COLO829 (cell line): ENCODE measurements at places on chromosomes 12 and 14.

DNA sequence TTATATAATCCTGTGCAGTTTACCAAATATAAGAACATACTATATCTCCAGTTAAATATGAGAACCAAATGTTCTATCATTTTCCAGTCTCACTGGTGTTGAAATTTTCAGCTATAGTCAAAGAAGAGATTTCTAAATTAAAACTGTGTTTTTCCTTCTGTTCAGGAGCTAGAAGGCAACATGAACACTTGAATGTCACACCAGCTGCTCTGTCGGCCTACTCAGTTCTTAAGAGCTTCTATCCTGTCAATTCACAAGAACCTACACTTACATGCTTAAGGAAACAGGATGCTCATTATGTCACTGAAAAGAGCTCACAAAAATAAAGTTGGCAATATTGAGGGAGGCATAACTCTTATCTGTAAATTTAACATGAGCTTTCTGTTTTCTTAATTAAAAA lies 43.1 kb downstream of the ATP2B1 start:
- DNase-seq, result no peak

DNA sequence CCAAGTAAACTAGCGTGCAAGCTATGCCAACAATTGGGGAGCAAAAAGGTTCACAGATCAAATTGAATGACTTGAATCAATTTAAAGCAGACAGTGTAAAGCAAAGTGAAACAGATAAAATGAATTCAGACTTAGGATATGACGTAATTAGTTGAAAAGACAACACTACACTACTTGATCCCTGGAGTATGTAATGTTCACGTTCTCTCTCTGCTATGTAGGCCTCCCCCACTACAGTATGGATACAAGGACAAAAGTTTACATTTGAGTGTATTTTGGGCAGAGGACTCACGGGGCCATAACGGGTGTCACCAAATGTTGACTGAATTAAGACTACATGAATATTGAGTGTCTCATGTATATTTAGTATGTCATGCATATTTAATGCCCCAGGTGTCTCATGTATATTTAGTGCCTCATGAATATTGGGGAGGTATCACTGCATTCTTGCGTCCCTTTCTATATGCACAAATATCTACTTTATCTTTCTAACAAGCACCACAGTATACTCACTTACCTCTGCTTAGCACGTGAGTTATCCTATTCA lies 44.5 kb downstream of the RERGL start:
- DNase-seq, result no peak

GRCh38 chr14:55936691-55937090 lies 181.5 kb upstream of the PELI2 start:
- no peak for DNase-seq

DNA sequence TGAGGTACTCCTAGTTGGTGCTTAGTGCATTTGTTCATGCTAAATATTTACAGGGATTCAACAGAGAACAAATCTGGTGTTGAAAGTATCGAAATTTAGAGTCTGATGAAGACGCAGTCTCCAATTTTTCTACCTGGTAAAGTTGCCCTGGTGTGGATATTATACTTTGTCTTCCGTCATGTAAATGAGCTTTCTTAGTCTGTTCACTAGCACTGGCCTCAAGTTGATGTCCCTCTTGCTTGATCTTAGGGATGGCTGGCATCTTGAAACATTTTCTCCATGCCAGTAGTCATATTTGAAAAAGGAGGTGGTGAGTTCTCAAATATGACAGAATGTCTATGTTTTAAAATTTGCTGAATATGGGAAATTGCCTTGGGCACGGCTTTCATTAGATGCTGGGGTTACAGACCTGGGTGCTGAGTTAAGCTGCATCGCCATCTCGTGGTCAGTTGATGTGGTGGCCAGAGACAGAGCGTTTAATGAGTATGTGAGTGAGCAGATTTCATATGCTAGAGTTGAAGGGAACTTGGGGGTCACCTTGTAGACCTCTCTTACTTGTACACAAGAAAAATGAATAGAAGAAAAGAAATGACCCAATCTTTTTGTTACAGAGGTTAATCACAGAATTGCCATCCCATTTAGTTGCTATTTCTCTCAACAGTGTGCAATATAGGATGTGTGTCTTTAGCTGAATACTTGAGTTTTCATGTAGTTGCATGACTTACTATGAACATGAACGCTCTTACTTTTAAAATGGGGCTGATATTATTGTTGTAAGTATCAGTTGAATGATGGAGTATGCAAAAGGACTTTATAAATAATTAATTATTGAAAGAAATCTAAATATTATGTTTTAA lies 172.8 kb upstream of the DCN start:
- DNase-seq, result peak; percentile 69

GRCh38 chr14:95254288-95254687 lies 65.4 kb downstream of the CLMN start:
- DNase-seq, result no peak

DNA sequence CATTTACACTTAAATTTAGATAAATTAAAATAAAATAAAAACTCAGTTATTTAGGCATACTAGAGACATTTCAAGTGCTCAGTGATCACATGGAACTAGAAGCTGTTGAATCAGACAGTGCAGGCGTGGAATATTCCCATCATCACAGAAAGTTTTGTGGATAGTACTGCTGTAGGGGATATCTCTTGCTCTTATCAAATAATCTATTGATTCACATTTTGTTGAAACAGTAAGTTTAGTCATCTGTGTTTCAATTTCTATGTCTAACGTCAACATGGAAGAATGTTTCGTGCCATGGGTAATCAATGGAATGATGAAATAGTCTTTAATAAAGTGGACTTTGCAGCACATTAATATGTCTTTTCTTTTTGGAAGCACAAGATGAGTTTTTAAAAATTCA lies 108.6 kb downstream of the PAH start:
- DNase-seq, result no peak

- no peak for DNase-seq
Measured at GRCh38 chr12:93679308-93679925, 2.2 kb downstream of the CRADD start.

DNA sequence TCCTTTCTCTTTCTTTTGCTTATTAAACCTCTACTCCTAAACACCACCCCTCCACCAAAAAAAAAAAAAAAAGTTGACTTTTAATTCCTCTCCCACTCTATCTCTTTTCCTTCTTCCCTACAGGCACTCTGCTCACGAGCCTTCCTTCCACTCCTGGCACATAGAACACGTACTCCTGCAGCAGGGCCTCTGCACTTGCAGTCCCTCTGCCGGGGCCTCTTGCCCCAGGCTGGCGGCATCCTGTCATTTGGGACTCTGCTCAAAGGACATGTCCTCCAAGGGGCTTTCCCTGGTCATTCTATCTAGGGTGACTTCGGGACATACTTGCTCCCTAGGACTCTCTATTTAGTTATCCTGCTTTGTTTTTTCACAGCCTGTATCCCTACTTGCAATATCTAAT lies 7.7 kb downstream of the FOS start:
- DNase-seq, result no peak

- no peak for DNase-seq
Measured at GRCh38 chr14:23469906-23470403, 452 bp downstream of the NGDN start.

DNA sequence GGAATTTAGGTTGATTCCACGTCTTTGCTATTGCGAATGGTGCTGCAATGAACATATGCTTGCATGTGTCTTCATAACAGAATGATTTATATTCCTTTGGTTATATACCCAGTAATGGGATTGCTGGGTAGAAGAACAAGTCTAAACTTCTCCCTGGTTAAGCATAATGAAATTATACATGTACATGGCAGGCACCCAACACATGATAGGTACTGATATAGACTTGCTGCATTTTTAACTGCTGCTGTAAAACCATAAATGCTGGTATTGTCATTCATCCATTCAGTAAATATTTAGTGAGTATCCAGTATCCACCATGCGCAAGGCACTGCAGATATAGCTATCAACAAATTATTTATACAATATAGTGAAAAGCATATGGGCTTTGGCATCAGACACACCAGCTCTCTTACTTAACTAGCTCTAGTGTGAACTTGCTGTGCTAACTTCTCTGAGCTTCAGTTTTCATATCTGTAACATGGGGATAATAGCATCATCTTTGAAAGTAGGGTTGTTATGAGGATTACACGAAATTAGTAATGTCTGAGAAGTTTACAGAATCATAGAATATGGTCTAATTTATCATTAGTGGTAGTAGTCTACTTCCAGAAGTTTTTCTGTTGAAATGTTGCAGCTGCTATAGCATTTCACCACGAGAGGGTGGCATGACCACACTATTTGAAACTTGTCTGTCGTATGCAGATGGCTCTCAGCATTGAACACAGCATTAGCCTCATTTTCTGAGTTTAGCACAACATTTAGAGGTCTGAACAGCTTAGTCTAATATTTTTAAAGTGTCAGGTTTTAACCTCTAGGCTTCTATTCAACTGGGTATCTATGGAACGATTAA lies 32.0 kb upstream of the SEL1L start:
- DNase-seq, result peak; percentile 60

- DNase-seq, result no peak
Measured at GRCh38 chr12:2877953-2878732, 1.1 kb downstream of the RHNO1 start.

DNA sequence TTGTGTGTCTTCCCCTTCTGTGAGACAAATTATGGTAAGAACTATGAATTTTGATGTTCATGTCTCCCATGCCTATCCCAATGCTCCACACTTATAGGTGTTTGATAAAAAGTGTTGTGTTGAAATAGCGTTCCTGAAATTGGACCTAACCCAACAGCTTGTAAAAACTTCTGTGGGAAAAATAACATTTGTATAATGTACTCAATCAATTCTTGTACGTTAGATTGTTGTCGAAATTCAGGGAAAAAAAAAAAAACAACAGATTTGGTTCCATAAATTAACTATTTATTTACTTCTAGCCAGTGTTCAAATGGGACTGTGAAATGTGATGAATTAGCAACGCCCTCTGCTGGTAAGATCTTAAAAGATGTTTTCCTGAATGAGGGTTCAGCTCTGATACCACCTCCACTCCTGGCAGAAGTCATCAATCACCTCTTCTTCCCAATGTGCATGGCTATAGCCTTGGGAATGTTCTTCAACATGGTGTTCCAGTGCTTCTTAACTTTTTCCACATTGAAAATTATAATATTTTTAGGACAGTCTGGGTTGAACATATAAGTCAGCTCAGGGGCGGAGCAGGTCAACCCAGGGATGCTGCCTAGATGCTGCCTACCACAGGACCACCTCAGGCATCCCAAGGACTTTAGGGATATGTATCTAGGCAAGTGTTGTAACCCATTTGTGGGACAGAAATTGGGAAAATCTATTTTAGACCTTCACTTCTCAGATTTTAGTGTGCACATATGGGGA lies 170.6 kb downstream of the OTOGL start:
- DNase-seq, result no peak

DNA sequence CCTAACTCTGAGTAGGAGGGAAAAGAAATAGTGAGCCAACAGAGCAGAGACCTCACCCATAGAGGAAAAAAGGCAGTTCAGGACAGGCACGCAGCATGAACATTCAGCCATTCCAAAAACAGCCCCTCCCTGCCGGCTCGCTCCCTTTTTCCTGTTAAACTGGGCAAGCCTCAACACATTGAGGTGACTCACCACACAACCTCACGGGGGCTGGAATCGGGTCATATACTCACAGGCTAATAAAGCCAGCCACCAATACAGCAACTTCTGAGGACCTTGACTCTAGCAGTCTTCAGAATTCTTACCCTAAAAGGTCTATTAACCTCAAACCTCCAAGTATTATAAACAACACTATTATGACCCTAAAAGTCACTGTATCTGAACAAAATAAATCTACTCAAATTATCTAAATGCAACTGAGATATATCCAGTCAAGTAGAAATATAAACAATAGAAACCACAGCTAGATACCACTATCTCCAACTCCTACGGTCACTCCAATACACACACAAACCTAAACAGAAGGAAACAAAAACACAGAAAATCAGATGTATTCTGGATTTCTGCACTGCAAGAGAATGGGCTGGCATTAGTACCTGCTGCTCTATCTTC lies 6.3 kb downstream of the YBX3 start:
- DNase-seq, result peak; percentile 50

DNA sequence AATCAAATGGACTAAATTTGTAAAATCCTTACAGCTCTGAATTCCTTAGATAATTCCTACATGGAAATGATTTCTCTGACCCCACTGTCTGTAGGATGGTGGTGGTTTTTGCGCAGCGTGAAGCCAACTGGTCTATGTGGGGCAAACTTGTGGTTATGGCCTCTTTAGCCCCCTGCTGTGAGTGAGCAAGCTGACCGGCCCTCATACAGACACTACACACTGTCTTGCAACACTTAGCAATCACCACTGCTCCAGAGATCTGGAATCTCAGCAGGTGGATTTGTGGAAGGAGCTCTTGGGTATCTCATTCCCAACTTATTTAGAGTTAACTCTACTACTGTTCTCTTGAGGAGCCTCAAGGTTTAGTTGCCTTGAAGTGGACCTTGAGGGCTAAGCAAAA lies 70.2 kb downstream of the SCN8A start:
- DNase-seq, result no peak

DNA sequence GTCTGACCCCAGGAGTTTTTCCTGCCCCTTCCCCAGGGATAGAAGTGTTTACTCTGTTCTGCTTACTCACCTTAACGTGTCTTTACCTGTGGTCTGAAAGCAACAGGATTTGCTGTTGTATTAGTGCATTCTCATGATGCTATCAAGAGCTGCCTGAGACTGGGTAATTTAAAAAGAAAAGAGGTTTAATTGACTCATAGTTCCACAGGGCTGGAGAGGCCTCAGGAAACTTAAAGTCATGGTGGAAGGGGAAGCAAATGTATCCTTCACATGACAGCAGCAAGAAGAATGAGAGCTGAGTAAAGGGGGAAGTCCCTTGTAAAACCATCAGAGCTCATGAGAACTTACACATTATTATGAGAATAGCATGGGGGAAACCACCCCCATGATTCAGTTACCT lies 240.4 kb downstream of the SNAPC1 start:
- DNase-seq, result no peak

- DNase-seq, result peak; percentile 12
Measured at GRCh38 chr12:102376181-102376747, 104.1 kb downstream of the IGF1 start.

DNA sequence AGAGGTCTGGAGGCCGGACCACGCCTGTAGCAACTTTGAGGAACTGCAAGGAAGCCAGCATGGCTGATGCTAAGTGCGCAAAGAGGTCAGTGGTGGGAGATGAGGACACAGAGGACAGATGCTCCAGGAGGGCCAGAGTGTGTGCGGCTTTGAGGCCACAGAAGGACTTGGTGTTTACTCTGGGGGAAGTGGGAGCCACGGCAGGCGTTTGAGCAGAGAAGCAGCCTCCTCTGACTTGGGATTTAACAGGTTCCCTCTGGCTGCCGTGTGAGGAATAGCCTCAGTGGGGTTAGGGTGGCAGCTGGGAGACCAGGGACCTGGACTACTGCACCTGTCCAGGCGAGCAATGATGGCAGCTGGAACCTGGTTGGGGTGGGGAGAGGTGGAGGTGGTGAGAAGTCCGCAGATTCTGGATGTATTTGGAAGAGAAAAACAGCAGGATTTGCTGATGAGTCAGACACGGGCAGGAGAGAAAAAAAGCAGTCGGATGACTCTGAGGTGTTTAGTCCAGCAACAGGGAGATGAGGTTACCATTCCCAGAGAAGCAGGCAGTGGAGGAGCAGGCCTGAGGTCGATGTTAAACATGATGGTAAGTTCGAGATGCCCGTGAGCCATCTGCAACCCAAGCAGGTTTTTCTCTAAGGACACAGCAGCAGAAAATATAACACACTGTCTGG lies 143.5 kb downstream of the SCARB1 start:
- DNase-seq, result no peak
